ENCODE measurements at places on chromosomes 16 and 17. TPM values are rescaled to one million over a fixed set of nuclear protein-coding genes. Genes with fewer than 3 reads are reported as not detected.

- H3K4me3 ChIP-seq, result peak within 1 kb of the TSS; percentile 65
- no peaks in the 10 kb centered on the region for H3K27me3 ChIP-seq
- peak within 1 kb of the TSS; percentile 84 for H3K27ac ChIP-seq
- H3K4me1 ChIP-seq, result peaks cover 27% of the 10 kb centered on the region
- peak; percentile 30 for DNase-seq
- no peaks in the 10 kb centered on the region for H3K36me3 ChIP-seq
These were observed at the start of gene SARM1 for GRCh38 chr17:28371245-28372202. TSS of gene SARM1 (plus strand) at chr17:28371694. CDS start at chr17:28372033, 339 bp downstream.

GRCh38 chr16:24753000-24753399, 23.5 kb downstream of the TNRC6A start:
- no peak overlapping the region for H3K27ac ChIP-seq
- H3K4me1 ChIP-seq, result peaks cover 39% of the 10 kb centered on the region
- H3K4me3 ChIP-seq, result no peak overlapping the region
- no peak for DNase-seq
- H3K36me3 ChIP-seq, result peaks cover 5% of the 10 kb centered on the region

DNA sequence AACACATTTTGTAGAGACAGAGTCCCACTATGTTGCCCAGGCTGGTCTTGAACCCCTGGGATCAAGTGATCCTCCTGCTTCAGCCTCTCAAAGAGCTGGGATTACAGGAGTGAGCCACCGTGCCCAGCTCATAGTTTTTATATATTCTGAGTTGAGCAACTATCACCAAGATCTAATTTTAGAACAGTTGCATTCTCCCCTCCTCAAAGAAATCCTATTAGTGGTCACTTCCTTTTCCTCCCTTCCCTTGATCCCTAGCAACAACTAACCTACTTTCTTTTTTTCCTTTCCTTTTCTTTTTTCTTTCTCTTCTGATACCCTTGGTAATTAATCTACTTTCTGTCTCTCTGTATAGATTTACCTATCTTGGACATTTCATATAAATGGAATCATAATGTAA, 61.5 kb upstream of the B4GALNT2 start:
- H3K36me3 ChIP-seq, result no peaks in the 10 kb centered on the region
- no peak overlapping the region for H3K27ac ChIP-seq
- no peak for DNase-seq
- H3K4me1 ChIP-seq, result no peaks in the 10 kb centered on the region
- no peak overlapping the region for H3K4me3 ChIP-seq

The MYH1 gene
- not detected for total RNA-seq

DNA sequence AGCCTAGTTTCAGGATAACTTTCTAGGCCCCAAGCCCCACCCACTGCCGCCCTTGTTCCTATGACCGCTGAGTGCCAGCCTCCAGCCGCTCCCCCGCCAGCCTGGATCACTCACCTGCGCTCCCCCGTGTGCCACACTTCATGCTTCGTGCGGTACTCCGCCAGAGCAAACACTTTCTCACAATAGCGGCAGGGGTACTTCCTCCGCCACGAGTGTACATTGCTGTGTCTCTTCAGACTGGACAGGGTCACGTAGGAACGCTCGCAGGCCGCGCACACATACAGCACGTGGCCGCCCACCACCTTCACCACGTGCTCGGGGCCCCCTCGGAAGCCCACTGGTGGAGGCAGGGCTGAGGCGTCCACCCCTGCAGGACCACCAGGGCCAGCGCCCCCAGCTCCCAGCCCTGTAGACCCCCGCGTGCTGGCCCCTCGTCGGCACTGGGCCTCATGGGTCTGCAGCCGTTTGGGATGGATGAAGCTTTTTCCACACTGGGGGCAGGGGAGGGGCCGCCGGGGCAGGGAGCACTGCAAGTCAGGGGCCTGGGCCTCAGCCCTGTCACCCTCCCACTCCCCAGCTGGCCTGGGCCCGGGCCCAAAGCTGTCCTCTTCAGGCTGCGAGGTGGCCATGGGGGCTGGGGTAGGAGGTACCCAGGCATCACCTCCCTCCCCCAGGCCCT, 13.7 kb downstream of the ZBTB4 start:
- DNase-seq, result no peak
- peaks cover 18% of the 10 kb centered on the region for H3K4me1 ChIP-seq
- H3K4me3 ChIP-seq, result no peak overlapping the region
- no peaks in the 10 kb centered on the region for H3K36me3 ChIP-seq
- H3K27me3 ChIP-seq, result no peaks in the 10 kb centered on the region
